ENCODE measurements at places on chromosomes 4 and X.

DNA sequence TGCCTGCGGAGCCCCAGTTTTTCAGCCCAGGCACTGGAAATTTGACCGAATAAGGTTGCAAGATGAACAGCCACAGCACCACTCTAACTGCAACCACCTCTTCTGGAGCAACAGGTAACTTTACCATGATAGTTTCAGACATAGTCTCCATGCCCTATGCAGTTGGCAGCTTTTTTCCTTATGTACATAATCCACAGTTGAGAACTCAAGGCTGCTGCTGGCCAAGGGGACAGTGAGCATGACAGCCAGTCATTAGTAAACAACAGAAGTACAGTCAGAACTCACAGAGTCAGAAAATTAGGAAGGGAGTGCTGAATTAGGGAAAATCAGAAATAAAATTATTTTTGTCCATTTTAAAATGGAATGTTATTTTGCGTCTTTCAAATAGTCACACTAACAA is 192.7 kb upstream of the NHS start:
- no peak for DNase-seq

DNA sequence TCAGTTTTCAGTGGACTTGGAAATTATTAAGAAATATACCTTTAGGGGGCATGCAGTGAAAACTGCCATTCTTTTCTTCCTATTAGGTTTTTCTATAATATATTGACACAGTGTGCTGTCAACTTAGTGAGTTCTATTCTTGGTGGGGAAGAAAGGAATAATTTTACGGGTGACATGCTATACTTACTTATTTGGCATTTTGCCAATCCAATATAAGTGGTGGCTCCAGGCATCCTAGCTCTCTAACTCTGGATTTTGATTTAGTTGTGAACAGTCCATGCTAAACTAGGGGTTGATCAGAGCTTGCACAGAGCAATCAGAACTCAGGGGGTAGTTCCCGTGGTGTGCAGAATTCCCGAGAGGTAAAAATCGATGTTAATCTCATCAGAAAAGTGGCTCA is 277.7 kb upstream of the FTHL17 start:
- no peak for DNase-seq

- DNase-seq: no peak
Observed at GRCh38 chrX:111447298-111447697, 35.3 kb upstream of the DCX start.

- DNase-seq: no peak
Observed at GRCh38 chr4:84740057-84740456, 157.1 kb downstream of the CDS1 start.

DNA sequence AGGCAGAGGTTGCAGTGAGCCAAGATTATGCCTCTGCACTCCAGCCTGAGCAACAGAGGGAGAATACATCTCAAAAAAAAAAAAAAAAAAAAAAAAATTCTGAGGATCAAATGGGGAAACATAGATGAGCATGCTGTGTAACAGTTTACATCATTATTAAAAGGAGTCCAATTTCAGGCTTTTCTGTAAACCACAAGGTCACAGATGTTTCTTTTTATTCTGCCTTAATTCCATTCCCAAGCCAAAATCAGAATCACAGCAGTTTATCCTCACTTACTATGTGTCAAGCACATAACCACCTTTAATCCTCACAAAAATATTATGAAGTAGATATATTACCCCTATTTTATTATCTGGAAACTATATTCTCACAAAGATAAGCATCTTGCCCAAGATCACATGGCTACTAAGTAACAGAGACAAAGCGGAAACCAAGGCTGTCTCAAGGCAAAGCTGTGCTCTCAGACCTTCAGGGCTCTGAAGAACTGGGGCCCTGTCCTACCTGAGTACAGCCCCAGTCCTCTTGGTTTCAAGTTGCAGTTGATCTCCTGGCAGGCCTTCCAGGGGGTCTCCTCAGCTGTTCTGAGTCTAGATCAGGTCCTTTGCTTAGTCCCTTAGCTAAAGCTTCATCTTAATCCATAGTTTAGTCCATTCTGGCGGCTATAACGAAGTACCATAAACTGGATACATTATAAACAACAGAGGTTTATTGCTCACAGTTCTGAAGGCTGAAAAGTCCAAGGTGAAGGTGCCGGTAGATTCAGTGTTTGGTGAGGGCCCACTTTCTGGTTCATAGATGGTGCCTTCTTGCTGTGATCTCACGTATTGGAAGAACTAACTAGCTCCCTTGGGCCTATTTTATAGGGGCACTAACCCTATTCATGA is 141.3 kb downstream of the PALLD start:
- DNase-seq: no peak
